ENCODE measurements at places on chromosomes 13 and 19.
A peak's percentile ranks its signal among the peaks of the same experiment; 100 is the strongest.

DNA sequence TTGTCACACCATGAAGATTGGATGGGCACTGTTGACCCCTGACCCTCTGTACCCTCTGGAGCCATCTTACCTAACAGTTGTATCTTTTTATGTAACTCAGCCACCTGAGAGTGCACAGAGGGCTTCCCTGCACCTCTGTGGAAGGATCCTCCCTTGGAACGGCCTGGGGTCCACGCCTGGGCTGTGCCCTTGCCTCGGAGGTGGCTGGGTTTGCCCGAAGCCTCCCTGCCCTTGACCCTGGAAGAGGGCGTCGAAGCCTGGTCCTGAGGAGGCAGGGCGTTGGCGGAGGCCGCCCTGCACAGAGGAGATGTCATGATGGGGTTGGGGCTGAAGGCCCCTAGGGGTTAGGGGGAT lies 241 bp downstream of the ODAD3 start:
- DNase-seq = no peak

DNA sequence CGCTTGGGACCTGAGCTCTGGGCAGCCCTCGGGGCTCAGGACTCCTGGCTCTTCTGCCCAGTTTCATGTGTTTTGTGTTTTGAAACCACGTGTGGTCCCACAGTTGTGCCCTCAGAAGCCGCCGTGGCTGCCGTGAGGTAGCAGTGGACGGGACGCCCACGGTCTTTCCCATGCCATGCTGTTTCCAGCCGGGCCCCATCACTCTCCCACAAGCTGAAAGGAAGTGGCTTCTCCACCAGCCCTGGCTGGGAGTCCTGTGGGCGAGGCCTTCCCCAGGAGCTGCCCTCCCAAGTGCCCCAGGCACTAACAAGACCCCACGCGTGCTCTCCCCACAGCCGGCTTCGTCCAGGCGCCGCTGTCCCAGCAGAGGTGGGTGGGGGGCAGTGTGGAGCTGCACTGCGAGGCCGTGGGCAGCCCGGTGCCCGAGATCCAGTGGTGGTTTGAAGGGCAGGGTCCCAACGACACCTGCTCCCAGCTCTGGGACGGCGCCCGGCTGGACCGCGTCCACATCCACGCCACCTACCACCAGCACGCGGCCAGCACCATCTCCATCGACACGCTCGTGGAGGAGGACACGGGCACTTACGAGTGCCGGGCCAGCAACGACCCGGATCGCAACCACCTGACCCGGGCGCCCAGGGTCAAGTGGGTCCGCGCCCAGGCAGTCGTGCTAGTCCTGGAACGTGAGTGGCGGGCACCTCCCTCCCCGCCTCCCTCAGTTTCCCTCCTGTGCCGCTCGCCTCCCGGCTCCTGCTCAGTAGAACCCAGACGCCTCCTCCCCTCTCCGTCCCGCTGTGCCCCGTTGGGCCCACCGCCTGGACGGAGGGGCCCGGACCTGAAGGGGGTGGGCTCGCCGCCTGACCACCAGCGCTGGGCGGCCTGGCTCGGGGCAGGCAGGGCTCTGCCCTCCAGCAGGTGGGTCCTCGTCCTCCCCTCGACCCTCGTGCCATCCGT lies 5.3 kb downstream of the BSG start:
- no peak for DNase-seq

DNA sequence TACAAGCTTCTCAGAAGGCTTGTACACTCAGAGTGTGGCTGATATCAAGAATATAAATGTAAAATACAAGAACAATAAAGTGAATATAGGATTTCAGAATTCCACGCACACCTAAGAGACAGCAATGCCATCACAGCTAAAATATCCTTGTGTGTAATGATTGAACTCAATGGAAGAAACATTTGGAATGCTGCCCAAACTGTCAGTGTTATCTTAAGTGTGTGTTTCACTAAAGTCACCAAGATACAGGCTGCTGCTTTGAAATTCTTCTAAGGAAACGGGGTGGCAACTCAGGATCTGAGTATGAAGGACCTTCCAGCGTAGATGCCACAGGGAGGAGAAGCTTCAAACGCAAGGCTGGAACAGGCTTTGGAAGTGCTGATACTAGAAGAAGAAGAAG lies 86.8 kb downstream of the SGCG start:
- no peak for DNase-seq

DNA sequence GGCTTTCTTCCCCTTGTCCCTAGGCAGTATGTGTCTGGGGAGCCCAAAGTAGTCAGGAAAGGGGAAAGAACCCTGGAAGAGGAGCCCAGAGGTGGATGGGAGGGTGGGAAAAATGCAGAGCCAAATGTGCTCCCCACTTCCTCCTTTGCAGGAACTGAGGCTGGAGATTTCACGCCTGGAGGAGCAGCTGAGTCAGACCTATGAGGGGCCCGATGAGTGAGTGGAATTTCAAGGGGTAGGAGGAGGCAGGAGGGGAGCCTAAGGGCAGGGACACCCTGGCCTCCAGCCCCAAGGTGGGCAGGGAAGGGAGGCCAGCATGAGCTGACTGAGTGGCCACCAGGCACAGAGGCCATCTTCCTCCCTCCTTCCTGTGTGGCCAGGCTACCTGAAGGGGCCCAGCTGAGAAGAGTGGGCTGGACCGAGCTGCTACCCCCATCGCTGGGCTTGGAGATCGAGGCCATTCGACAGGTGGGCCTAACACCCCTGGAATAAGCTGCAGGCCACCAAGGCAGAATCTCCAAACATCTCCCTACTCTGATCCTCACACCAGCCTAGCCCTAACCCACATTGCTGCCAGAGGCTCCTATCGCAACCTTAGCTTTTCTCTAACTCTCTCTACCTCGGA lies 14.3 kb downstream of the PTH2 start:
- DNase-seq = no peak

- DNase-seq = no peak
These were observed 8.2 kb upstream of the UBL3 start for GRCh38 chr13:29858667-29859066.

DNA sequence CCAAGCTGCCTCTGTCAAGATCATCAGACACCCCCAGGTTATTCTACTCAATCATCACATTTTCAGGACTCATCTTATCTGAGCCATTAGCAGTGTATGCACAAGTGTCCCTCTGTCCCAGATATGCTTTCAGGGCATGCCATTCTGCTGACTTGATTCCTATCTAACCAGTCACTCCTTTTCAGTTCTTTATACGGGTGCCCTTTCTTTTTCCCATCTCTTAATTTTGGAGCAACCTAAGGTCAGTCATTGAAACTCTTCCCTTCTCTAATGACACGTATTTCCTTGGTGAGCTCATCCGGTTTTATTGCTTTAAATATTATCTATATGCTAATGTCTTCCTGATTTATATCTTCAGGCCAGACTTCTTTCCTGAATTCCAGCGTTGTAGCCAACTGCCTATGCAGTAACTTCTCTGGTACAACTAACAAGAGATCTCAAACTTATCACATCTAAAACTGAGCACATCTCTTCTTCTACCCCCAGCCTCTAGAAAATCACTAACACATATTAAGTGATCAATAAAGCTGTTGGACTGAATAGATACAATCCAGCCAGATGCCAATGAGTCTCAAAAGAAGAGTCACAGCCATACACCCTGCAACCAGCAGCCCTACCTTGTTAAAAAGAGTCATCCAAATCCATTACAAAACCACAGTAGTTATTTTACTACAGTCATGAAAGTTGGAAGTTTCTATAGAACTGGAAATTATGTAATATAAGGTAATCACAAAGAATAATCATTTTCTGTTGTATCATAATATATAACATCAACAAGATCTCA lies 58.8 kb downstream of the DCLK1 start:
- no peak for DNase-seq

GRCh38 chr19:843180-843835 lies 2.5 kb downstream of the PRTN3 start:
- no peak for DNase-seq

- DNase-seq = no peak
These were observed 166.7 kb downstream of the USP12 start for GRCh38 chr13:27004866-27005265.

DNA sequence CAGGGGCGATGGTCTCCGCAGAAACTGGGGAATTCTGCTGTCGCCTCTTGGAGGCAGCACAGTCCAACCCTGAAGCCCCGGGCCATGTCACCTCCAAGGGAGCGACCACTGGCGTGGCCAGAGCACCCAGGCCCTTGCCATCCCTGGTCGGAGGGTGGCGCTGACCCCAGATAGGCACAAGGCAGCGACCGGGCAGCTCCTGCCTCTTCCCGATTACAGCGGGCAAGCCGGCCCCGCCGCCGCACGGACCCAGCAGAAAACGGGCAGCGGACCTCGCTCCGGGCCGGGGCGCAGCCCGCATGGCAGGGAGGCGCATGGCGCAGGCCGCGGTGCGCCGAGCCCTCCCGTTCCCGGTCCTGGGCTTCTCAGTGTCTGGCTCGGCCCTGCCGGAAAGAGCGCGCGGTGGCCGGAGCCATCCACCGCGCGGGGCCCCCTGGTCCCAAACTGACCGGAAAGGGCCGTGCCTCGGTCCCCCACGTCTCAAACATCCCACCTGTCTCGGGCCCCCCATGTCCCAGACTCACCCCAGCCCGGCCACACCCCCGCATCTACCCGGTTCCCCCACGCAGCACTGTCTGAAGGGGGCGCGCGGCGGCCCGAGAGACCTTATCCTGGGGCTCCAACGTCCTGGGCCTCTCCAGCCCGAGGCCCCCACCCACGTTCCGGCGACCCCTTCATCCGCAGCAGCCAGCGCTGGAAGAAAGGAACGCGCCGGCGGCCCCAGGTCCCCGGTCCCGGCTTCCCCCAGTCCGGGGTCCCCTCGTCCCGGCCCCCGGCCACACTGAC lies 727 bp downstream of the CERS1 start:
- peak; percentile 65 for DNase-seq

- DNase-seq = no peak
These were observed 33.2 kb upstream of the RFC3 start for GRCh38 chr13:33784738-33785137.

DNA sequence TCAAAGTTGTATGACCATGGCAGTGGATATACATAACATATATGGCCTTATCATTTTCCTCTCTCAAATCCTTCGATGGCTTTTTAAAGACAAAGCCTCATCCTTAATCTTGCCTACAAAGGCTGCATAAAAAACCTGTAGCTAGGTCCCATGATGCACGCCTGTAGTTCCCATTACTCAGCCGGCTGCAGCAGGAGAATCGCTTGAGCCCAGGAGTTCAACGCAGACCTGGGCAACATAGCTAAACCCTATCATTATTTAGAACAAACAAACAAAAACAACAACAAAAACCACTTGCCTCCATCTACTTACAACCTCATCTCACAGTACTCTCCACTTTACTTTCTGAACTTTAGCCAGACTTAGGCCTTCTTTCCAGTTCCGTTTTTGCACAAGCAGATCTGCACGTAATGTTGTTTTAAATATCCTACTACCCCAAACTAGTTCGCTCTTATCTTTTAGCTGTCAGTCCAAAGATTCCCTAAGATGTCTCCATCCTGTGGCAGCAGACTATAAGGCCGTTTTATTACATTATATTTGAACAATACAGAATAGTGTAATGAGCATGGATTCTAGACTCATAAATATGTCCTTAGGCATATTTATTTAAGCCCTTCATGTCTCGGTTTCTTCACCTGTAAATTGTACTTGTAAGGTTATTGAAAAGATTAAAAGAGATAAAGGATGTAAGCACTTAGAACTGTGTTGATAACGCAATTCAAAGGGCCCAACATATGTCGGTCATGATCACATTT lies 969 bp upstream of the POMP start:
- DNase-seq = no peak

DNA sequence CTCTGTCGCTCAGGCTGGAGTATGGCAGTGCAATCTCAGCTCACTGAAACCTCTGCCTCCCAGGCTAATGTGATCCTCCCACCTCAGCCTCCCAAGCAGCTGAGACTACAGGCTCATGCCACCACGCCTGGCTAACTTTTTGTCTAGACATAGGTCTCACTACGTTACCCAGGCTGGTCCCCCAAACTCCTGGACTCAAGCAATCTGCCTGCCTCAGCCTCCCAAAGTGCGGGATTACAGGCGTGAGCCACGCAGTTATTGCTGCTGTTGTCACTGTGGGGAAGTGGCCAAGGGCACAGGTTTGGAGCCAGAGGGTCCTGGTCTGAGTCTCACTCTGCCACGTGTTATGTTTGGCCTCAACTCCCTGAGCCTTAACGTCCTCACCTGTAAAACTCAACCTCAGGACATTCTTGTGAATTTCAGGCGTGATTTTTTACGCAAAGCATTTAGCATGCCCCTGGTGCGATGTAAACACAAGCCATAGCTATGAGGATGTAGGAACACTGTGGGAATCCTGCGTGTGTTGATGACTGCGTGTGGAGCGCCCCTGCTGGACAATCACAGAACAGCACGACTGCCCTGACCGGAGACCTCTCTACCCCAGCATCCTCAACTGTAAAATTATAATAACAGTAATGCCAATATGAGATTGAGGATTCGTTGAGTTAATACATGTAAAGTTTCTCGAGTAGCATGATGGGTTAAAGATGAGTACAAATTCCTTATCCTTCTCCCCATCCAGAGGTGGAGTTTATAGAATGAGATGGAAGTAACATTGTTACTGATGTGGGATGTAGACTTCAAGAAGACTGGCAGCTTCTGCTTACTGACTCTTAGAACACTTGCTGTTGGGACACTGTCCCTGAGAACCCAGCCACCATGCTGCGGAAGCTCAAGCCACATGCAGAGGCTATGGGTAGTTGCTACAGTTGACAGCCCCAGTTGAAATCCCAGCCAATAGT lies 41.8 kb upstream of the PNMA8B start:
- DNase-seq = no peak

DNA sequence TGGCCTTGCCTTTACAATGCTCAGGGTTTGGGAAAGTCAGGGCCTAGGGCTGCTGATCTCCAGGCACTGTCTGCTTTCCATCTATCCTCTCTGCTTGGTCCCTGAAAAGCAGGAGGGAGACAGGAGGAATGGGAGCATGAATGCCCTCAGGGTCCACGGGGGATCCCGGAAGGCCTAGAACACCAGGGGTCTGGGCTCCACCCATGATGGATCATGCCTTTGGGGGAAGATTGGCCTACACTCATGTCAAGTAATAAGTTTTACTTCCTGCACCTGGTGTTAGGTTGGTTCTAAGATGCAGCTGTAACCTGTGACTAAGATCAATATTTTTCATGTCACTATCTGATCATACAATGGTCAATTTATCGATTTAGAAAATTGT lies 118.3 kb upstream of the GJB6 start:
- DNase-seq = no peak

GRCh38 chr13:34428911-34429310 lies 513.2 kb upstream of the NBEA start:
- no peak for DNase-seq

GRCh38 chr13:94305463-94305862 lies 174.0 kb downstream of the DCT start:
- DNase-seq = no peak

GRCh38 chr13:90919153-90919552 lies 428.3 kb upstream of the MIR17HG start:
- DNase-seq = no peak

Measured in neuronal stem cell (in vitro differentiated cells).